ENCODE measurements at places on chromosomes 12 and 14. TPM values are rescaled to one million over a fixed set of nuclear protein-coding genes. Genes with fewer than 3 reads are reported as not detected.

TOMM20L gene
- not detected for total RNA-seq

NTS gene
- total RNA-seq: not detected

C3AR1 gene
- 21.2 TPM for total RNA-seq

MYF5 gene
- not detected for total RNA-seq
